ENCODE measurements at places on chromosomes 3 and 15. TPM values are rescaled to one million over a fixed set of nuclear protein-coding genes. Genes with fewer than 3 reads are reported as not detected.

The TFDP2 gene
- total RNA-seq: 94.5 TPM

The FHIT gene
- 16.1 TPM for total RNA-seq

The FAM43A gene
- total RNA-seq: 0.12 TPM

The GP9 gene
- not detected for total RNA-seq

The FETUB gene
- not detected for total RNA-seq

The AMOTL2 gene
- 93.2 TPM for total RNA-seq

The NRG4 gene
- 3.0 TPM for total RNA-seq

The PIGZ gene
- 6.0 TPM for total RNA-seq

The PIF1 gene
- total RNA-seq: 18.9 TPM

The QARS1 gene
- total RNA-seq: 402 TPM

The ARL14 gene
- total RNA-seq: 1.00 TPM

The PLA2G4F gene
- total RNA-seq: 0.60 TPM

The CDHR4 gene
- total RNA-seq: not detected

The SENP2 gene
- 52.3 TPM for total RNA-seq

The RNF7 gene
- total RNA-seq: 109 TPM

The CHST2 gene
- 10.8 TPM for total RNA-seq

The CNTN3 gene
- 12.7 TPM for total RNA-seq

The KIF7 gene
- total RNA-seq: 22.8 TPM

The SMAD6 gene
- total RNA-seq: 38.9 TPM

The SOX14 gene
- total RNA-seq: not detected

The DOCK3 gene
- total RNA-seq: 10.0 TPM

The GREM1 gene
- total RNA-seq: 0.17 TPM

The TMEM40 gene
- total RNA-seq: not detected
